ENCODE measurements at places on chromosomes 7 and 10.

DNA sequence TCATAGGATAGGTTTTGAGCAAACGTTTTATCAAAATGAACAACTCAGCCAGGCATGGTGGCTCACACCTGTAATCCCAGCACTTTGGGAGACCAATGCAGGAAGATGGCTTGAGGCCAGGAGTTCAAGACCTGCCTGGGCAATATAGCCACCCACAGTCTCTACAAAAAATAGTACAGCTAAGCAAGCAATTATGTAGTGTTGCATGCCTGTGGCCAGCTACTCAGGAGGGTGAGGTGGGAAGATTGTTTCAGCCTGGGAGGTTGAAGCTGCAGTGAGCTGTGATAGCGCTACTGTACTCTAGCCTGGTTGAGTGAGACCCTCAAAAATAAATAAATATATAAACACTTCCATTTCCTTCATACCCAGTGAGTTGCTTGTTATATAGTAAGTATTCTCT lies 67.1 kb downstream of the LSMEM1 start:
- DNase-seq: no peak

DNA sequence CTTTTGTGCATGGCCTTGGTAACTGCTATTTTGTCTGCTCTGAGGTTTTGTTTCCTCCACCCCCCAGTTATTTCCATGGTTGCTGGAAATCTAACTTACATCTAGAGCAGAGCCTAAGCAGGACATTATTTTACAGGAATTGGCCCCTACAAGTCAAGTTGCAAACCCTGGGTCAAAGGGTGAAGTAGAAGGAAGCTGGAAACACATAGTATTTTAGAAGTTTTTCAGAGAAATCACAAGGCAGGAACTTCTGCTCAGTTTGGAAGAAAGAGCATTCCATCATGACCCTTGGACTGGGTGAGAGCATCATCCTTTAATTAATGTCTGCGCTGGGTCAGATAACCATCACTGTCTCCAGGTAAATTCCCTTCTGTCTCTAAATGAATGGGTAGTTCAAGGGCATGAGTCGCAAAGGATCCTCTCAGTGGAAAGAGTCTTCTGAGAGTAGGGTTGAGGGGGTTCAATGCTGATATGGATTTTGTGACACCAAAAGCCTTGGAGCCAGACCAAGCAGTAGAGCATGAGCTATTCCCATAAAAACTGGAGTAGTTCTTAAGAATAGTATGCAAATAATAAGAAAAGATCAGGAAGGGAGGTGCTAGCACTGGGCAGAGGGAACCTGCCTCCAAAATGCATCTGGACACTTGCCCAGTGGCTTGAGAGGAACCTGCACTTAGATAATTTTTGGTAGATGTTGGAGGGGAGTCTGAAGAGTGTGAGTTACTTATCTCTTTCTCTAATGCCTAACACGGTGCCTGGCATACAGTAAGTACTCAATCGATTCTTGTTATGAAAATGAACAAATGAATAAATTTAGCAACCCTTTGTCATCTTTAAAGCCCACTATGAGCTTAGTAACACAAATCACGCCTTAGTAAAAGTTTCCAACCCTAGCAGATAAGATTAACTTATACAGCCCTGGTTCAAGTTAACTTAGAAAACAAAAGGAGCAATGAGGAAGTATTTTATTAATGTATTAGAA lies 160.6 kb upstream of the ADO start:
- DNase-seq: no peak

GRCh38 chr10:92052741-92053140 lies 129.2 kb downstream of the BTAF1 start:
- DNase-seq: no peak

- peak; percentile 66 for DNase-seq
These were observed 99.1 kb downstream of the ZNF680 start for GRCh38 chr7:64463636-64464375.

GRCh38 chr7:25031432-25031831 lies 51.5 kb upstream of the OSBPL3 start:
- no peak for DNase-seq

- DNase-seq: peak; percentile 61
These were observed 12.3 kb downstream of the DDC start for GRCh38 chr7:50552921-50553320.

DNA sequence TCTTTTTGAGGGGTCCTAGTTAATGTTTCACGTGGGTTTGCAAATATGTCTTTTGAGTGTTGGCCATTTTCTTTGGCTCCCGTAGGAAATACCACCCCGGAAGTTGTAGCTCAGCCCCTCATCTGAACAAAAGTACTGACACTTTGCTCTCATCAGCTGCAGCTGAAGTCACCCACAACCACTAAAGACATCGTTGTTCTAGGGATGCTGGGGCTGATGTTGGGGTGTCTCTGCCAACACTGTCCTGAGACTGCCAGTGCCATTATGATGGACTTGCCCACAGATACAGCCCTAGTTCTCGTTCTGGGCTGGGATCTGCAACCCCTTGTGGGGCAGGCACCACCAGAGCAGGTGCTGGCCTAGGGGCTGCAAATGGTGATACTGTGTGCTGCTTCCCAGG lies 82.6 kb upstream of the ARHGAP21 start:
- no peak for DNase-seq

DNA sequence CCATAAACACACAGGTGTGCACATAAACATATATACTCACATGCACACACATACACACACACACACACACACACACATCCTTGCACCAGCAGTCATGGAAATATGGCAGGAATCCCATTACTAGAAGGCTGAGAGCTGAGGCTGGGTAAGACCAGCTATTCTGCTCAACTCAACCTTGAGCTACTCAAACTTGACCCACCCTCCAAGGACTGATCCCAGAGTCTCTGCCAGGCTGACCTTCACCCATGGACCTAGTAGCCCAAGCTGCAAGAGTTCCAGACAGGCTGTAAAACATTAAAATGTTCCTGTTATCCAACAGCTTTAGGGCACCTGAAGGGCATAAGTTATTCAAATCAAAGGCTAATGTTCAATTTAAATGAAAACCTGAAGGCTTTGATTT lies 134.6 kb downstream of the FRMD4A start:
- DNase-seq: no peak

DNA sequence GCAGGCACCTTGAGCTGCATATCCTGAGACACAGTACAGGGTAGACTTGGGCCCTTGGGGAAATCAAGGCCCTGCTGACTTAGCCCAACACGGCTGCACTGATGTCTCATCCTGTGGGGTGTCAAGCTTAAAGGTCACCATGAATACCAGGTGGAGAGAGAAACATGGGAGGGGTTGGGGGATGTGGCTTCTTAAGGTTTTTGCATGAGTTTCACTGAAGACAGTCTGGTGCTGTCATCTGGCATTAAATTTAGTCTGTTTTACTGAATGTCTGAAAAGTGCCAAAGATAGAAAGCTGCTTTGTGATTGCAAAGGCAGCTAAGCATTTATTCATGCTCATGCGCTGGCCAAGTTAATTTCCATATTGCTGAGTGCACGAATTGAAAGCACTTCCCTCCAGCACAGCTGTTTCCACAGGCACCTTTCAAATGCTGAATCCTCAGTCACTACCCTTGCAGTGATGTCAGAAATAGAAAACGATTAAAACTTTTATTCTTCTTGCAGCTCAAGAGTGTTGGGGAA lies 102.1 kb downstream of the OSBPL3 start:
- DNase-seq: no peak

GRCh38 chr10:128908499-128908898 lies 558.5 kb upstream of the MGMT start:
- no peak for DNase-seq

- no peak for DNase-seq
These were observed 237.3 kb upstream of the KLF14 start for GRCh38 chr7:130971297-130971696.

GRCh38 chr7:111292026-111292470 lies 201.1 kb downstream of the LRRN3 start:
- no peak for DNase-seq

GRCh38 chr10:73926152-73926764 lies 15.3 kb downstream of the PLAU start:
- DNase-seq: no peak

- DNase-seq: no peak
These were observed 32.5 kb downstream of the C7orf33 start for GRCh38 chr7:148622887-148623585.

- no peak for DNase-seq
These were observed 128.3 kb downstream of the SKAP2 start for GRCh38 chr7:26735976-26736600.

GRCh38 chr7:64863021-64863420 lies 40.1 kb upstream of the ZNF273 start:
- DNase-seq: peak; percentile 50

DNA sequence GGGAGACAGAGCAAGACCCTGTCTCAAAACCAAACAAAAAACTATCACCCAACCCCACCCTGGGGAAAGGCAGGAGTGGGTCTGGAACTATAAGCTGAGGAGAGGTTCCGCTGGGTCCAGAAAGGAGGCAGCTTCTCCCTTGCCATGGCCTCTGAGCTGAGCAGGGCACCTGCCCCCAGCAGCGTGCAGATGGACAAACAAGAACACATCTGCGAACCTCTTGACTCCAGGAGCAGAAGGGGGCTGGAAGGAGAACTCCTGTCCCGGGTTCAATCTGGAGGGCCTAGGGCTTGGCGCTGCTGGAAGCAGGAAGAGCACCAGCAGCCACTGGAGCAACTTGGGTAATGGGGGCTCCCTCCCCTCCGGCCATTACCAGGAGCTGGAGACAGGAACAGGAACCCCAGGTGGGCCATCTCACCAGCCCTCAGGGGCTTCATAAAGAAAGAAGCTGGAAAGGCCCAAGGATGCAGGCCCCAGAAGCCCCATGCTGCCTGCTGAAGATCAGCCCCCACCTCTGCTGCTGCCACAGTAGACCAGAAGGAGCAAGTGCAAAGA lies 19.0 kb upstream of the PPIF start:
- no peak for DNase-seq

- DNase-seq: no peak
These were observed 216.1 kb upstream of the STEAP4 start for GRCh38 chr7:88522771-88523293.

- no peak for DNase-seq
These were observed 6.5 kb downstream of the NACAD start for GRCh38 chr7:45082031-45082830.

DNA sequence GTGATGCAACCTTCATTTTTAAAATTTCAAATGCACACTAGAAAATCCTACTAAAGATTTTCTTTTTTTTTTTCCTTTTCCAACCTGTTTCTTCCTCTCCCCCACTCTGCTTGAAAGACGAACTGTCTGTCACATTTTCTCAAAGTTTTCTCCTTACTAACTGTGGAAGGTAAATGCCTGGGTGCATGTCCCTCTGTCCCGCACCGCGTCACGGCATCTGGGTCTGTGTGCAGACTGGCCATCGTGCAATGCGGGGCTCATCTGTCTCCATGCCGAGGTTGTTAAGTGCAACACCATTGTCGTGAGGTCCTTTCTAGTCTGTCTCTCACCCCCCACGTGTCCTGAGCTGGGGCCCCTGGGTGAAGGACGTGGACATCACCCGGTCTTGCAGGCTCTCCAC lies 28.4 kb downstream of the PFKFB3 start:
- DNase-seq: no peak

- no peak for DNase-seq
These were observed 16.8 kb upstream of the CCDC172 start for GRCh38 chr10:116307455-116307854.

GRCh38 chr7:2681929-2682799 lies 5.8 kb upstream of the AMZ1 start:
- DNase-seq: no peak

DNA sequence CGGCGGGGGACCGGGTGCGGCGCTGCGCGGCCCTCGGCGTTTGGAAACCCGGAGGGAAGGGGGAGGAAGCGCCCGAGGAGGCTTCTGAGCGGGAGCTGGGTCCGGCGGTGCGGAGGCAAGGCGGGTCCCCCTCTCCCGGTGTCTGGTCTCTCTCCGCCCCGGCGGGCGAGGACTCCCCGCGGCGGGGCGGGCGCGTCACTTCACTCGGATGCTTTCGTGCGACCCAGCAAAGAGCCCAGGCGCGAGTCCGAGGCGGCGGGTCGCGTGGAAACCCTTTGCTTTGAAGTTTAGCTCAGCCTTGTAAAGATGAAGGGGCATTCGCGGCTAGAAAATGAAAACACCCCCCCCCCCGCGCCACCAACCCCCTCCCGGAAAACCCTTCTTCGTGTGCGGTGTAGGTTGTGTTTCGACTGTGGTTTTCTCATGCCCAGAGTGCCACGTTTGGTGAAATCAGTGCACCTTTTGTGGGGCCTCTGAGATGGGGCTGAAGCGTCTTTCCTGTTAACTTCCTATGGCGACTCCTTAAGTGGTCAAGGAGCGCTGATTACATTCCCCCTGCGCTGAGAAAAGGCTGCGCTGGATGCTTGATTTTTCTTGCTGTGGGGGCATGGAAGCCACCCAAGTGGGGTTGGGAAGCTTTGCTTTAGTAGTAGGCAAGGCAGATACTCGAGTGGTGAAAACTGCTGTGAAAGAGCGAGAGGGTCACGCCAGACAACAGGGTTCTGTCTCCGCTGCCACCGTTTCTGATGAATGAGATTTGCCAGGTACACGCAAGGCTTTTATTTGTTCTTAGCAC lies 876 bp downstream of the GNAI1 start:
- no peak for DNase-seq

GRCh38 chr7:114048386-114049235 lies 129.8 kb upstream of the PPP1R3A start:
- DNase-seq: peak; percentile 2

DNA sequence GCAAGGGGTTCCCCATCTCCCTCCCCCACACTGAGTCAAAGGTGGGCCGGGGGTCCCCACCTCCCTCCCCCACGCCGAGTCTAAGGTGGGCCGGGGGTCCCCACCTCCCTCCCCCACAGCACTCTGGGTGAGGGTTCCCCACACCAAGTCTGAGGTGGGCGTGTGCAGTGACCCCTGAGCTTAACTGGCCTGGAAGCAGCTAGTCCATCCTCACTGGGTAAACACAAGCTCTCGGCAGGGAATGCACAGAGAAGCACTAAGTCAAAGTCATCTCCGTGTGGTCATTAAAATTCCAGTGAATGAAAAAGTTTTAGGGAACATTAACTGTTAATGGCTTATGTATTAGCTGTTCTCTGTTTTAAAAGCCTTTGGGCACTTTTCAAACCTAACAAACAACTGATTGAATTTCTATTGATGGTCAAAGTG lies 43.7 kb upstream of the PRKAR1B start:
- no peak for DNase-seq

DNA sequence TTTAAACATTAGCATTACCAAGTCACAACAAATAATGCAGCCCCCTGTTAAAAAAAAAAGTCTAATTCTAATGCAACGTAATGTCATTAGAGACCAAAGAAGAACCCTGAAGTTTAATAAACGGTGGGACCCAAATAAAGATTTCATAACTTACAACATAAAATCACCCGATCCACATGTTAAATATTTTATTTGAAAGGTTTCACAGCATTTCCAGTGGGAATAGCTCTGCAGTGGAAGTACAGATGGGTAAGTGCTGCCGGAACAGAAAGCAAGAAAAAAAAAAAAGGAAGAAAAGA lies 320.6 kb upstream of the ZMIZ1 start:
- DNase-seq: no peak

DNA sequence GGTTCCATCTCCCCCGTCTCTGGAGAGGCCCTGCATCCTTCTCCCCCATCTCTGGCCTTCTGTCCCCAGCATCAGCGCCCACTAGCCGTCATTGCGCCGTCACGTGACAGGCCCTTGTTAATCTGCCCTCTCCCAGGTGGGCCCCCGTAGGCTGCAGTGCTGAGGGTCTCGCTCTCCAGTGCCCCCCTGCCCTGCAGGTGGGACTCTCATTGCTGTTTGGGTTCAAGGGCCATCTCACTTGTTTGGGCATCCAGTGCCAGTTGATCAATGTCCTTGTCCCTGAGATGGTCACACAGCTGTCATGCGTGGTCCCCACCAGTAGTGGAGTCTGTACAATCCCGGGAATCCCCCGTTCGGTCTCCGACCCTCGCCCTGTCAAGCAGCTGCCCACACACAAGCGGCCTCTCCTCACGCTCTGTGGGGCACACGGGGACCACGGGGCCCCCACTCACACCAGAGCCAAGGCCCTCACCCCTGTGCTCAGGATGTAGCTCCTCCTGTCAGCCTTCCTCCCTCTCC lies 114.0 kb downstream of the INPP5A start:
- no peak for DNase-seq

Data from T47D (cell line).